ENCODE measurements at places on chromosomes 12 and 14.

- no peak for DNase-seq
Observed at GRCh38 chr14:96091149-96091693, 52.1 kb downstream of the C14orf132 start.

- DNase-seq = no peak
Observed at GRCh38 chr12:29158115-29158763, 9.2 kb downstream of the FAR2 start.

GRCh38 chr14:68939893-68940613, 39.0 kb downstream of the ACTN1 start:
- no peak for DNase-seq

DNA sequence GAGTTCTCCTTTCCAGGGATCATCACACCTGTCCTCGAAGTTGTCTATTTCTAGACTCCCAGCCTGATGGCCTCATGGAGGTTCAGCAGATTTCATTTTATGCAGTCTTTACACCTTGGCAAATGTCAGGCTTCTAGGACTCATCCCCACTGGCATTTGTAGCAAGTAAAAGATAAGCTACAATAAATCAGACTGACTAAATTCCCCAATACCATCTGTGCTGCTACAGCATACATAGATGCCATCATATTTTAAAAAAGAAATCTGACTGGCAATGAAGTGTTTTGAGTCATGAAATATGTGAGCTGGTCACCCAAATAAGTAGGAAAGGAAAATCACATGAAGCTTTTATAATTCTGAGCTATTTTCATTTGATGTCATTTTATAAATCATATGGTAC, 55.3 kb downstream of the KCNC2 start:
- DNase-seq = no peak

Measured in hypothalamus (tissue), 51 donors.